ENCODE measurements at places on chromosomes 4 and X.

DNA sequence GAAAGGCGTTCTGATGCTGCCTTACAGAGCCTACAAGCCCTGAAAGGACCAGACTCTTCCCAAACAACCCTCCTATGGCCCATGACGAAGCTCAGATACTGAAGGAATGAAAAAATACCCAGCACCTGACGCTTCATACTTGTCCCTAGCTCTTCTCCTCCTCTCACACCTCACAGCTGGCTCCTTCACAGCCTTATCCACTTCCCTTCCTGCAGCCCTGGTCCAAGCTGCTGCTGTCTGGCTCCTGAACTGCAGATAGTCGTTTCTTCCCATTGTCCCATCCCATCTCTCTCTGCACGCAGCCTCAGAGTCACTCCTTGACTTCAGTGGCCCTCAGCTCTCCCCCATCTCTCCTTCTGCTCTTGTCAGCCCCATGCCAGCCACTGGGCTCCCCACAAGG lies 56.6 kb downstream of the FAM193A start:
- DNase-seq = no peak

- DNase-seq = no peak
These were observed 109.4 kb downstream of the ZNF518B start for GRCh38 chr4:10347815-10348214.

- DNase-seq = peak; percentile 55
These were observed 58.0 kb upstream of the DDX3X start for GRCh38 chrX:41275661-41276609.

GRCh38 chr4:37693450-37694190 lies 7.4 kb upstream of the RELL1 start:
- no peak for DNase-seq

GRCh38 chr4:44912980-44913379 lies 186.6 kb upstream of the GNPDA2 start:
- DNase-seq = no peak

- DNase-seq = no peak
These were observed 245.9 kb downstream of the MID1IP1 start for GRCh38 chrX:39047174-39047573.

All from NCI-H1105 treated with DMSO at 0.1 percent for 48 hours (cell line).